ENCODE measurements at places on chromosomes 3 and 15.

GRCh38 chr3:126266291-126266840 is 86.0 kb upstream of the ALDH1L1 start:
- DNase-seq: no peak

GRCh38 chr3:8619548-8619947 is 25.1 kb downstream of the SSUH2 start:
- no peak for DNase-seq

- DNase-seq: no peak
Observed at GRCh38 chr3:17765819-17766472, 23.5 kb upstream of the TBC1D5 start.

DNA sequence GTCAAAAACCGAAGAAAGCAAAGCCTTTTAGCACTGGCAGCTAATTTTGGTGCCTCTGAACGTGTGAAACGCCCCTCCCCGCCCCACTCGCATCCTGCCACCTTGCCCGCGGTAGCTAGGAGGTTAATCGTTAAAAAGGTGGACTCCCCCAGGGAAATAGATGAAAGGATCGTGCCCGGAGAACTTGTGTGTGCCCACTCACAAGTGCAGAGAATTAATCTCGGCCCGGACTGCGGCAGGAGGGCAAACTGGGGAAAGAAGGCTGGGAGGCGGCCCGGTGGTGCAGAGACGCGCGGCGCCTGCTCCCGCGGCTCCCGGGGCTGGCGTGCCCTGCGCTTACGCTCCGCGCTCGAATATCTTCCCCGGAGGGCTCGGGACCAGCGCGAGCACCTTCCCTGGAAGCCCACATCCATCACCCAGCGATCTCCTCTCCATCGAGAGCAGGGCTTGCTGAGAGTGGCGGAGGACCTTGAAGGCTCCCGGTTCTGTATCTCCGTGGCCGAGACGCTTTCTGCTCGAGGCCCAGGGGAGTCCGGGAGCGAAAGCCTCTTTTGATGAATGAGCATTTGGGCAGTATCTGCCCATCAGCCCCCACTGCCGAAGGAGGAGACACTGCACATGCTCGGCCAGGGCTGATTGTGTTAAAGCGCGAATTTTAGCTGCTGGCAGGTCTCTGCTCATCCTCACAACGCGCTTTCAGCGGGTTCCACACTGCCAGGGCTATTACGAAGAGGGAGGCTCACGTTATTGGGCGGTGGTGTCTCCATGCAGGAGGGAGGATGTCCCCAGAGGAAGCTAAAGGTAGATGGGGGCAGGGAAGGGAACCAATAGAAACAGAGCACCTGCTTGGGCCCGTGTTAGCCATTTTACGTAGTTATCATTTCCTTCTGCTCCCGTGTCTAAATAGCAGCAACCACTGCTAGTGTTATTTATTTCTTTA is 1.3 kb upstream of the SPTSSB start:
- DNase-seq: no peak

DNA sequence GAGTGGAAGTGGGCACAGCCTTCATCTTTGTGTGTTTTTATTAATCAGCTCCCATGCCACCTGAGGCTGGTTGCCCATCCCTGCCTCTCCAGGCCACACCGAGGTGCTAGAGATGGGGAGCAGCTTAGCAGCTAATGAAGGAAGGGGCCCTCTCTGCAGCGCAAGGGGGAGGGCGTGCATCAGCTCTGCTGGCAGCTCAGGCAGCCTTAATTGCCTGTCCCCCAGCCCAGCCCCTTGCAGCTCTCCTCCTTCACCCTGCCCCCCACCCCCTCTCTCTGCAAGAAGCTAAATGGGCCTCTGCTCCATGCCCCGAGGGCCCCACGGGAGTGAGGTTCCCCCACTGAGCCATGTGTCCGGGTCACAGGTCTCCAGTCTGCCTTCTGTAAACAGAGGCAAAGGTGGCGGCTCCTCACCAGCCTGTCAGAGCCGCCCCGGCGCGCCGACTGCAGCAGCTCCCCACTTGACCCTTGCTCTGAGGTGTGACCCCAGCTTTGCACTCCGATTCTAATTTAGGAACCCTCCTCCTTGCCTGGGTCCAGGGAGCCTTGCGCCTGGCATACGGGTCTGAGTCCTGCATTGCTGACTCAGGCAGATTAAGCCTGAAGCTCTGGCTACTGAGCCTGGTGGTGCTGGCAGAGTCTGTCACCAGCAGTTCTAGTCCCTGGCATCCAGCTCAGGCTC is 27.9 kb upstream of the NTRK3 start:
- DNase-seq: no peak

- no peak for DNase-seq
Observed at GRCh38 chr3:105960381-105960780, 91.6 kb upstream of the CBLB start.

DNA sequence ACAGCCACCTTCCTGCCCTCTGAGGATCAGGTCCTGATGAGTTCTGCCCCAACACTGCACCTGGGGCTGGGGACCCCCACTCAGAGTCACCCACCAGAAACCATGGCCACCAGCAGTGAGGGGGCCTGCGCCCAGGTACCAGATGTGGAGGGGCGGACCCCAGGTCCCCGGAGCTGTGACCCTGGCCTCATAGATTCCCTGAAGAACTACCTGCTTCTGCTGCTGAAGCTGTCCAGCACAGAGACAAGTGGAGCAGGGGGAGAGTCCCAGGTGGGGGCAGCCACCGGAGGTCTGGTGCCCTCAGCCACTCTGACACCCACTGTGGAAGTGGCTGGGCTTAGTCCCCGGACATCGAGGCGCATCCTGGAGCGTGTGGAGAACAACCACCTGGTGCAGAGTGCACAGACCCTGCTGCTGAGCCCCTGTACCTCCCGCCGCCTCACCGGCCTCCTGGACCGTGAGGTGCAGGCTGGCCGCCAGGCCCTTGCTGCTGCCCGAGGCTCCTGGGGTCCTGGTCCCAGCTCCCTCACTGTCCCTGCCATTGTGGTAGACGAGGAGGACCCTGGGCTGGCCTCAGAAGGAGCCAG is 27.0 kb upstream of the SLC28A1 start:
- no peak for DNase-seq

DNA sequence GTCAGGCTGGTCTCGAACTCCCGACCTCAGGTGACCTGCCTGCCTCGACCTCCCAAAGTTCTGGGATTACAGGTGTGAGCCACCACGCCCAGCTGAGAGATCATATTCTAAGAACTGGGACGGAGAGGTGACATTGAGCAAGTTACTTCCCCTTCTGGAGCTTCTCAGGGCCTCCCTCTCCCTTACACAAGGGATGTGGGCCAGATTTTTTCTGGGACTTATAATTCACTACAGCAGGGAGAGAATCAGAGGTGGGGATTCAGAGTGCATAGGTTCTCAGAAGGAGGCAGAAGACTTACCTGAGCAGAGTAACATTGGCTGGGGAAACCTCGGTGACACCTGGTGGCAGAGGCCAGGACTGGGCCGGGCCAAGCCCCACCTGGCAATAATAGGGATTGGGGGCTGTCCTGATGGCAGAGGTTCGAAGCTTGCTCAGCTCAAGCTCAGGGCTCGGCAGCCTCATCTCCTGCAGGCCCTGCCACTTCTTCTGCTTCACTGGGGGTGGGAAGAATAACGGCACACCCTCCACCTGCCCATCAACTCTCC is 6.8 kb downstream of the LTK start:
- DNase-seq: no peak

DNA sequence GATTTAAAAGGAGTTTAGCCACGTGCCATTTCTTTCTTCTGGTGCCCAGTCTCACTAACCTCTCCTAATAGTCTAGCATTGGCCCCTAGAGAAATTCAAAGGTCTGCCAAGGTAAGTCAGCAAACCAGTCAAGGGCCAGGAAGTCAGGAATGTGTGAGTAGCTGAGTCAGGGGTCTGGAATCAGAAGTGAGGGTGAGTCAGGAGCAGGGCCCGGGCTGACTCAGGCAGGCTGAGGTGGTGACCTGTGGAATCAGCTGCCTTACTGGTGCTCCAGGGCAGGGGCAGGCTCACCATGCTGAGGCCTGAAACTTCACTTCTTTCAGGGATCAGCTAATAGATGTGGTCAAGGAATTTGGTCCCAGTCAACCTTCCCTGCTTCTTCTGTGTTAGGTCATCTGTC is 105.8 kb upstream of the MYZAP start:
- no peak for DNase-seq

GRCh38 chr3:155983834-155984474 is 113.5 kb downstream of the GMPS start:
- no peak for DNase-seq

DNA sequence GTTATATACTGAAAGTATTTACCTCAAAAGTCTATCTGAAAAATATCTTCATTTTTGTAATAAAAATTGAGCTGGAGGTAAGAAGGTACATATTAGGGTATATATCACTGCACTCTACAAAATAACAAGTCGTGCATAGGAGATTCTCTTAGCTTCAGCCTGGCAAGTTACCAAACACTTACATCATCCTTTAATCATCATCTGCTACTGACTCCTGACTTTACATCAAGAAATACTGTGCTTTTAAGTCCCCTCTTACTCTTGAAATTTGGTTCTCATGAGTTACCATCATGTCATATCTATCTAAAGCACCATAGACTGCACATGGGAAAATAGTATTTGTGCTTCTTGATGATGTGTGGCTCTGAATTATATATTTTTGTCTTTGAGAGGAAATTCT is 50.8 kb downstream of the LYSMD4 start:
- no peak for DNase-seq

DNA sequence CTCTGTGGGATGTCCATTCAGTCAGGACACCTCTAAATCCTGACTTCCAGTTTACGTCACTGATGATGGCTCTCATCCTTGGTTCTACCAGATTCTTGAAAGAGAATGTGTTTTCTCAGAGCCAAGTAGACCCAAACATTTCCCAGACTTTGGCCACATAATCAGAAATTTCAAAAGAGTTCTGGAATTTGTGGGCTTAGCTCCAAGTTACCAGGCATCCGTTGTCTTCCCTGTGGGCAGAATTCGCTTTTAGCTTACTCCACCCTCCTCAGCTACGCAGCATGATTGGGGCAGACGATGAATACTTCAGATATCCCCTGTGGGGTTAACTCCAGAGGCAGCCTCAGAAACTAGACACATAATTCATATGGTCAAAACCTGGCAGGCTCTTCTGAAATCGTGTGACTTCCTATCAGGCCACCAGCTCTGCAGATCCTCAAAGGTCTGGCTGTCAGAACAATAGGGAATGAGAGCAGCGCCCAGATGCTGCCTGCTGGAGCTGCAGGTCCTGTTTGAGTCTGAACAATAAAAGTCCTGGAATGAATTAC is 30.6 kb downstream of the CRTC3 start:
- DNase-seq: no peak

DNA sequence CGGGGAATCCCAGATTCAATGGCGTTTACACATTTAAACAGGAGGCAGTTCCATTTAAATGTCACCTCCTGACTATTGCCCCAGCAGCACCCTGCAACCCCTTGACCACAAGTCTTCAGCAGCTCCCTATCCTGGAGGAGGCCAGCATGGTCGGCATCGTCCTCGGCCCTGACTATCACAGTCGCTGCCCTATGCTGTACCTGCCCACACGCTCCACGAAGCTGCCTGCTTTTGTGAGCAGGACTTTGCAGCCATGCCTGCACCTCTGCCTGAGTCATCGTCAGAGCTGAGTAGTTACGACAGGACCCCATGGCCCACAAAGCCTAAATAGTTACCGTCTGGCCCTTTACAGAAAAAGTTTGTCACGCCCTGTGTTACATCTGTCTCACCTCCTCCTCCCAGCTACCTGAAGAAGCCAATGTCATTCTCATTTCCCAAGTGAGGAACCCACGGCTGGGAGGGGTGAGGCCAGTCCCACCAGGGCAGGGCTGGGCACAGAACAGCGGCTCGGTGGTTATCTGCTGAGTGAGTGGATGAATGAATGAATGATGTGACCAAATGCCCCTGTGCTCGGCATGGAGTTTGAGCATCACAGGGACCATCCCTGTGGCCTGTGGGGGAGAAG is 47.8 kb upstream of the IQSEC1 start:
- DNase-seq: no peak

- no peak for DNase-seq
Observed at GRCh38 chr3:88668180-88668579, 439.2 kb upstream of the EPHA3 start.

DNA sequence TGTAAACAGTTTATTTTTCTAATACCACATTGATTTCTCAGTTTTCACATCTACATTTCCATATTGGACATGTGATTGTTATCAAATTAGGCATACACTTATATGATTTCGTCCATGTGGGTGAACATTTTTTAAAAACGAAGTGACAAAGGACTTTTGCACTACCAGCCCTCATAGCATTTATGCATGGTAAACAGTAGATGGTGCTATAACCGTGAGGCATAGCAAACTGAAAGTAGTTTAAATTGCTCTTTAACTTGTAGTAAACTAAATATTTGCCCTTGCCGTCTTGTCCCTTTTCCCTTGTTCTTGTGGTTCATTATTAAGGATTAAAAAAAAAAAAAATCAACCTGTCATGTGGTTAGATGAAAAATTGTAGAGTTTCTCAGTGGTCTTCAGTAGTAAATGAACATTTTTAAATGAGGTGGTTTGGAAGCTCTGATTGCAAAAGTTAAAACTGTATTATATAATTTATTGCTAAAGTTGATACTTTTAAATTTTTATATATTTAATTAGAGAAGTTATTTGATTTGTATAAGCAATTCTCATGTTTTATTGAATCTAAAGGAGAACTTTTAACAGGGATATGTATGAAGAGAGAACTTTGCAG is 24.0 kb downstream of the STX19 start:
- no peak for DNase-seq

- DNase-seq: no peak
Observed at GRCh38 chr3:140972833-140973232, 31.2 kb downstream of the SLC25A36 start.

- DNase-seq: no peak
Observed at GRCh38 chr15:60620708-60621107, 141.8 kb upstream of the ICE2 start.

DNA sequence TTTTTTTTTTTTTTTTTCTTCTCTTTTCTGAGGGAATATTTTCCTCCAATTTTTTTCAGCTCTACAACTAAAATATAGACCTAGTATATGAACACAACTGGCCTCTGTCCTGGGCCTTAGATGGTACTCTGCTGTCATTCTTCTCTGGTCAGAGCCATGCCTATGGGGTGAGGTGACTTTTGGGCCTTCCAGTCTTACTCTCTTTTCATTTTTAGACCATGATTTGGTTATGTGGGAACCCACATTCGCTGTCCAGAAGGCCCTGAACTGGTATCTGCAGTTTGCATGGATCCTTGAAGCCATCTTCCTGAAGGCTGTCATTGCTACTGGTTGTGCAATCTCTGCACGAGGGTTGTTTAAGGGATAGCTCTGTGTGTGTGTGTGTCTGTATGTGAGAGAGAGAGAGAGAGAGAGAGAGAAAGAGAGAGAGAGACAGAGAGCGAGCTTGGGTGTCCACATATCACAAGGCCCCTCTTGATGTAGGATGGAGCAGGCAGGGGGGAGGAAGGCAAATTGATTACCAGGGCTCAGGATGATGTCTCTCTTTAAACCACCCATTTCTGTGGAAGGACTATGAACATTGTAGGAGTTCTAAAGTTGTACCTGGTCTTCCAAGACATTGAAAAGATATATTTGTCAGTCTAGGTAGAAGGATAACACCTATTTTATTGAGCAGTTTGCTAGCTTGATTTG is 6.9 kb downstream of the TGFBR2 start:
- no peak for DNase-seq

- DNase-seq: peak; percentile 29
Observed at GRCh38 chr3:9397906-9398699, 688 bp downstream of the SETD5 start.
